Tracheal epithelial cell (primary cell): ENCODE measurements at places on chromosomes 11 and 22. TPM values are rescaled to one million over a fixed set of nuclear protein-coding genes. Genes with fewer than 3 reads are reported as not detected.

Gene PANX3
- total RNA-seq, result not detected in 2 replicates

Gene TSGA10IP
- total RNA-seq, result not detected in 2 replicates

Gene CCDC116
- 0.24 TPM in 1 of 2 replicates, not detected in the other for total RNA-seq

Gene NLRP6
- not detected in 2 replicates for total RNA-seq

Gene WBP2NL
- under 0.01 TPM in 1 of 2 replicates, not detected in the other for total RNA-seq

Gene PRAME
- total RNA-seq, result 0.48 TPM in 1 of 2 replicates, not detected in the other

Gene KRTAP5-11
- 0.72 TPM in 1 of 2 replicates, not detected in the other for total RNA-seq

Gene CCDC117
- total RNA-seq, result 11.8 and 16.6 TPM in 2 replicates

Gene ARHGAP42
- total RNA-seq, result 3.1 and 3.4 TPM in 2 replicates

Gene PARVB
- 11.1 and 23.9 TPM in 2 replicates for total RNA-seq

Gene TSPAN18
- 0.72 TPM in 1 of 2 replicates, not detected in the other for total RNA-seq

Gene LZTR1
- 14.1 and 33.3 TPM in 2 replicates for total RNA-seq

Gene OR5T3
- total RNA-seq, result not detected in 2 replicates

Gene NCR3LG1
- total RNA-seq, result 2.6 and 2.9 TPM in 2 replicates

Gene PHLDA2
- 7.7 and 14.7 TPM in 2 replicates for total RNA-seq

Gene LAMTOR1
- total RNA-seq, result 81.2 and 103 TPM in 2 replicates

Gene CHRNA10
- total RNA-seq, result 0.48 TPM in 1 of 2 replicates, not detected in the other

Gene AQP11
- 0.24 TPM in 1 of 2 replicates, not detected in the other for total RNA-seq

Gene MYRF
- under 0.01 and 0.72 TPM in 2 replicates for total RNA-seq

Gene DRICH1
- total RNA-seq, result not detected in 2 replicates

Gene DGAT2
- 6.3 and 11.7 TPM in 2 replicates for total RNA-seq

Gene APOL3
- 0.21 and 2.9 TPM in 2 replicates for total RNA-seq

Gene OSM
- not detected in 2 replicates for total RNA-seq

Gene TPST2
- total RNA-seq, result 25.8 and 47.5 TPM in 2 replicates

Gene TECTA
- under 0.01 TPM in 1 of 2 replicates, not detected in the other for total RNA-seq

Gene VSIG2
- total RNA-seq, result 1.7 TPM in 1 of 2 replicates, not detected in the other

Gene ESAM
- total RNA-seq, result under 0.01 TPM in 1 of 2 replicates, not detected in the other

Gene CLMP
- total RNA-seq, result 28.2 and 34.1 TPM in 2 replicates

Gene FIBIN
- total RNA-seq, result 4.3 and 9.2 TPM in 2 replicates

Gene CD3D
- not detected in 2 replicates for total RNA-seq

Gene MMP7
- total RNA-seq, result 1.3 and 549 TPM in 2 replicates

Gene OR5M11
- not detected in 2 replicates for total RNA-seq

Gene MMP3
- 1.2 TPM in 1 of 2 replicates, not detected in the other for total RNA-seq

Gene PRR33
- total RNA-seq, result not detected in 2 replicates

Gene CRYAB
- 0.85 and 18.1 TPM in 2 replicates for total RNA-seq

Gene STK33
- total RNA-seq, result 3.6 and 5.1 TPM in 2 replicates

Gene OR4A16
- not detected in 2 replicates for total RNA-seq

Gene NXPE1
- total RNA-seq, result not detected in 2 replicates

Gene KRTAP5-8
- 0.24 TPM in 1 of 2 replicates, not detected in the other for total RNA-seq

Gene SHANK3
- 1.5 and 2.7 TPM in 2 replicates for total RNA-seq

Gene NEFH
- total RNA-seq, result 0.21 and 0.72 TPM in 2 replicates

Gene SPDYC
- not detected in 2 replicates for total RNA-seq

Gene OR5P2
- not detected in 2 replicates for total RNA-seq

Gene OR10G4
- total RNA-seq, result under 0.01 TPM in 1 of 2 replicates, not detected in the other

Gene MRGPRF
- total RNA-seq, result under 0.01 TPM in 1 of 2 replicates, not detected in the other

Gene KLHL35
- 2.4 TPM in 1 of 2 replicates, not detected in the other for total RNA-seq

Gene FREY1
- 0.48 and 2.6 TPM in 2 replicates for total RNA-seq

Gene ZNF280A
- total RNA-seq, result not detected in 2 replicates

Gene APOA5
- not detected in 2 replicates for total RNA-seq

Gene DRD4
- total RNA-seq, result not detected in 2 replicates

Gene PTPN5
- not detected in 2 replicates for total RNA-seq

Gene C11orf16
- total RNA-seq, result not detected in 2 replicates
